ENCODE measurements at places on chromosomes 12 and 14.

GRCh38 chr14:75294649-75295033 lies 16.0 kb downstream of the FOS start:
- no peak for DNase-seq

DNA sequence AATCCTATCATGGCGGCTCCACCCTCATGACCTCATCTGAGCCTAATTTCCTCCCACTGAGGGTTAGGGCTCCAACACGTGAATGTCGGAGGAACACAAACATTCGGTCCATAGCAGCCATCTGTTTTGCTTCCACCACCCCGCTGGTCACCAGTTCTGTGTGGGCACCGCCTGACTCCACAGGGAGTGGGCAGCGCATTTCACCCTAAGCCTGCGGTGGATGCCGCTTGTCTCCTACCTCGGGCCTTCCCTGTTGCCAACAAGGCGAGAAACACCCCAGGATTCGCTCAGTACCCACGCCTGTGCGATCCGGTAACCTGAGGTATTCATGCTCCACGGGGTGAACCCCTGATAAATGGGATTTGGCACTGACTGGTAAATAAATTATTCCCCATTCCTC lies 95.2 kb upstream of the PPP2R5C start:
- DNase-seq: no peak

DNA sequence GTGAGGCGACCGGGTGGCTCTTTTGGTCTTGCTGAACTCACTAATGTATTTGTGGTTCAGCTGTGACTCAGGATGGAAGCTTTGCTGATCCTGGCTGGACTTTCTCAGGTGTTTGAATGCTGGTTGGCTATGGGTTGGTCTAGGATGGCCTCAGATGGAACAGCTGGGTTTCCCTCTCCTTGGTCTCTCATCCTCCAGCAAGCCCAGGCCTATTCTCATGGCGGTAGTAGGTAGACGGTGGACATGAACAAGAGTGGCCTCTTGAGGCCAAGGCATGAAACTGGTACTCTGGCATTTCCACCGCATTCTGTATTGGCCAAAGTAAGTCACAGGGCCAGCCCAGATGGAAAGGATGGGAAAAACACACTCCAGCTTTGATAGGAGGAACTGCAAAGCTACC lies 11.8 kb upstream of the POLR3B start:
- peak; percentile 26 for DNase-seq

GRCh38 chr12:49017891-49018260 lies 700 bp downstream of the PRKAG1 start:
- no peak for DNase-seq

DNA sequence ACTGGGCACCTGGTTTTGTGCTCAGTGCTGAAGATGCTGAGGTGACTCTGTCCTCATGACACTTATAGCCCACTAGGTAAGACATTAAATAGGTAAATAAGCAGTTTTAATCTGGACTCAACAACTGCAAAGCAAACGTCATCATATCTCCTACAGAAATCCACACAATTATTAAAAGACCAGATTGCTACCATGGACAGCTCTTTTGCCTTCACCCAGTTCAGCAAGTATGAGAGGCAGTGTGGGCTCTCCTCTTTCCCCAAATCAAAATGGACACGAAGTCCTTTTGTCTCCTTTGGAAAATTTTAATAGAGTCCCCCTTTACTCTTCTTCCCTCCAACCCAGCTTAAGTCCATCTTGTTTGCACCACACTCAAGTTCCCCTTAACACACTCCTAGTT lies 171.1 kb downstream of the RPAP3 start:
- no peak for DNase-seq

DNA sequence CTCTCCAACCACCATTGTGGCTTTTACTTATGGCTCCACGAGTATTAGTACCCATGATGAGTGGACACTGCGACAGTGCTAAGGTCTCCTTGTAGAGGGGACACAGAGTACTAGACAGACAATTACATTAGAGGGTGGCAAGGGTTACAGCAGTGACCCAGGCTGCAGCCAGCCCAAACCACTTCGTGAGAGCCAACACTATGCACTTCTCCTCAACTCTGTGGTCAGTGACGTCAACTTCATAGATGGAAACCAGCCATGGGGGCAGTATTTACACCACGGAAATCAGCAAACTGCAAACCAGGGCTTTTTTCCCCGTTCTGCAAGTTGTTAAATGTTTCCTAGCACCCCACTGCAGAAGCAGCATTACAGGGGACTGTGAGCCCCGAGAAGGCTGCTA lies 61.6 kb upstream of the ZFP36L1 start:
- no peak for DNase-seq

DNA sequence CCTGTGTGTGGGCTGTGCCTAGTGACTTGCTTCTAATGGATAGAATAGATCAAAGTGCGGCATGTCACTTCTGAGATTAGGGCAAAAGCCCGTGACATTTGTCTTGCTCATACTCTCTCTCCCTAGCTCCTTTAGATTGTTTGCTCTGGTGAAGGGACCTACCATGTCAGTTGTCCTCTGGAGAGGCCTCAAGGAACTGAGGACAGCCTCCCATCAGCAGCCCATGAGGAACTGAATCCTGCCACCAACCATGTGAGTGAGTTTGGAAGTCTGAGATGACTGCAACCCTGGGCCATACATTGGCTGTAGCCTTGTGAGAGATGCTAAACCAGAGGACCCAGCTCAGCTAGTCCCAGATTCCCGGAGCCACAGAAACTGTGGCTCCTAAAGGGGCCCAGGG lies 101.6 kb upstream of the ESRRB start:
- DNase-seq: no peak

DNA sequence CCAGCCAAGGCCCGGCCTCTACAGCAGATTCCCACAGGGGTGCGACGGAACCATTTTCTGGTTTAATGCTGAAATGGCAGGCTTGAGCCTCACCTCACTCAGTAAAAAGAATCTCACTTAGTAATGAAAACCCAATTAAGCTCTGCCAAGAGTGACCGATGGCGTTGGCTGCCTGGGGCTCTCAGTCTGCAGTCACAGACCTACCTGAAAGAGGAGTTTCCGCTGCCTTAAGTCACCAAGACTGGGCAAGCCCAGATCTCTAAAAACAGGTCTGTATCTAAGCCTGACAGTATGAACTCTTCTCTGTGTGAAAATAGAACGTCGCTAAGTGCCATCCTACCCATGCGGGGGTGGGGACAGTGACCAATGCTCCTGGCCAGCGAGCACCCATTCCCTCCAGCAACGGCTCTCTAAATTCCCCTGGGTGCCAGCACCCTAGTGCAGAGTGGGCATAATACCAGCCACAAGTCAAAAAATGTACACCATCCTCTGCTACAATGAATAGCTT lies 107.3 kb downstream of the FOXN3 start:
- no peak for DNase-seq

- DNase-seq: no peak
Observed at GRCh38 chr14:63286071-63286470, 32.7 kb downstream of the GPHB5 start.

GRCh38 chr12:111842556-111843396 lies 748 bp downstream of the MAPKAPK5 start:
- DNase-seq: no peak

GRCh38 chr14:50352584-50352983 lies 40.5 kb downstream of the DMAC2L start:
- no peak for DNase-seq

DNA sequence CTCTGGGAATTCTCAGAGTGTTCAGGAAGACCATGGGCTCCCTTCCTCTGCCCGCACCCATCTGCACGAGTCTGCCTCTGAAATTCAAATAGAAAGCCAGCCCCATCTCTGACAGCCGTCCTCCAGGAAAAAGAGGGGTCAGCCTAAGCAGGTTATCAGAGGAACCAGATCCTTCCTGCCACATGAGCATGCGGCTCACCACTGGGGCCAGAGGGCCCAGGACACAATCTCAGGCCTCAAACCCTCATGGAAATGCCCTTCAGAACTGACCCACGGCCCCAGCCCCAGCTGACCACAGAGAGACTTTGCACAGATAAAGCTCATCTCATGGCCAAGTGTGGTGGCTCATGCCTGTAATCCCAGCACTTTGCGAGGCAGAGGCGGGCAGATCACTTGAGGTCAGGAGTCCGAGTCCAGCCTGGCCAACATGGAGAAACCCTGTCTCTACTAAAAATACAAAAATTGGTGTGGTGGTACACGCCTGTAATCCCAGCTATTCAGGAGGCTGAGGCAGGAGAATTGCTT lies 23.2 kb downstream of the PXN start:
- peak; percentile 91 for DNase-seq

DNA sequence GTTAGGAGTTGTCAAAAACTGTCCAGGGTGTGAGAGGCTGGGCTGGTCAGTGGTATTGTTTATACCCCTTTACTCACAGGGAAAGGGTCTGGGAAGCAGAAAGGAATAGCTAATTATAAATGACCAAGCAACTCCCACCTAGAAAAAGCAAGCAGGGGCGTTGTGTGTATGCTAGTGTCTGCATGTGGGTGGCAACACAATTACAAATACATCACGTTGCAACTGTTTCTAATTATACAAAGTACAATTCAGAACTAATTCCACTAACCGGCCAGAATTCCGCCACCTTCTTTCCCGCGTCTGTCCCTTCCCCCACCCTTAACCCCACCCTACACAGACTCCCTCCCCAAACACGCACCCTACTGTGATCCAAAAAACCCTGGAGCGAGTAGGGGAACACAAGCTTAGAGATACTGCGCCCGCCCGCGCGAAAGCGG lies 2.2 kb downstream of the DPF3 start:
- DNase-seq: no peak

DNA sequence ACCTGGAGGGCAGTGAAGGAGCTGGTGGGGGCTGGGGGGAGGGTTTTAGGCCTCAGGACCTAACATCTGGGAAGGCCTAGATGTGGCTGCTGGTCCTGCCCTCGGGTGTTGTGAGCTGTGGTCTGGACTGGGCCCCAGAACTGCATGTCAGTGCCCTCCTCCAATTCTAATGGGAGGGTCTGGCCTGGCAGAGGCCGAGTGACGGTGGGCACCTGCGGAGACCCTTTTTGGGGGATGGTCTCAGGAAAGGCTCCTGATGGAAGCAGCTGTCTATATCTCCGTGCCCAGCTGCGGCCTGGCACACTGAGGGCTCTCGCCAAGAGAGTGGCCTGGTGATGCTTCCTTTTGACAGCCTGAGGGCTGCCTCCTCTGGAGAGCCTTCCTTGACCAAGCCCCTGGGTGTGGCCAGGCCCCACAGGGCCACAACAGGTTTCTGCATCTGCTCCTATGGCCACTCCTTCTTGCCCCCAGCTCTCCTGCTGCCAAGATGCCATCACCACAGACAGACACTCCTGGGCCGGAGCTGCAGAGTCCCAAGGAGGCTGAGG lies 5.3 kb downstream of the EXOC3L4 start:
- no peak for DNase-seq

GRCh38 chr12:54428050-54429013 lies 9.3 kb upstream of the ITGA5 start:
- peak; percentile 93 for DNase-seq

GRCh38 chr12:84920331-84920730 lies 7.7 kb upstream of the SLC6A15 start:
- DNase-seq: no peak

DNA sequence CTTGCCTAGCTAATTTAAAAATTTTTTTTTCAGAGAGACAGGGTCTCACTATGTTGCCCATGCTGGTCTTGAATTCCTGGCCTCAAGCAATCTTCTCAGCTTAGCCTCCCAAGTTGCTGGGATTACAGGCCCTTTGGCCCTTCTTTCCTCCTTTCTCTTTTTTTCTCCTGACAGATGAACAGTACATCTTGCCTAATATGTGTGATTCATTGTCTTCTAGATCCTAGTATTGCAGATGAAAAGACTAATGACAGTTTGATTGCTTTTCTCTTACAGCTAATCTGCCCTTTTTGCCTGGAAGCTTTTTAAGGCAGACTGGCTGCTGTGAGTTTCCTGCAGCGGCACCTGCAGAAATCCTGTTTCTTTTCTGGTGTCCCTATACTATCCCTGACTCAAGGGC lies 12.0 kb downstream of the DEPDC4 start:
- no peak for DNase-seq

- DNase-seq: no peak
Observed at GRCh38 chr12:86261142-86261541, 5.0 kb upstream of the MGAT4C start.

GRCh38 chr14:104782808-104783139 lies 12.8 kb downstream of the AKT1 start:
- DNase-seq: no peak
